HFF-Myc (cell line): ENCODE measurements at places on chromosomes 2 and 18.

DNA sequence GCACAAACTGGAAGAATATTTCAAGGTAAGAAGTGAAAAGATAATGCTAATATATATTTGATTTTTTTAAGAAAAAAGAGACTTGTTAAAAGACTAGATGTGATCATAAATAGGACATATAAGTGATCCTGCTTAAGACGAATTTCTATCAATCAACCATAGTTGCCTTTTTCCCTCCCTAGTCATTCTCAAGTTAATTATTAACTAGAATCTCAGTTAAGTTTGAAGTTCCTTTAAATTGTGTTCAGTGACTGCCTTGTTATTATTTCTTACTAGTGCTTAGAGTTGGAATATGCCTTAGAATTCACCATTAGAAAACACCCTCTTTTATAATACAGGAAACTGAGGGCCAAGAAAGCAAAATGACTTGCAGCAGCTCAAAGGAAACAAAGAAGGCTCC, 141.5 kb upstream of the SP5 start:
- DNase-seq, result no peak

DNA sequence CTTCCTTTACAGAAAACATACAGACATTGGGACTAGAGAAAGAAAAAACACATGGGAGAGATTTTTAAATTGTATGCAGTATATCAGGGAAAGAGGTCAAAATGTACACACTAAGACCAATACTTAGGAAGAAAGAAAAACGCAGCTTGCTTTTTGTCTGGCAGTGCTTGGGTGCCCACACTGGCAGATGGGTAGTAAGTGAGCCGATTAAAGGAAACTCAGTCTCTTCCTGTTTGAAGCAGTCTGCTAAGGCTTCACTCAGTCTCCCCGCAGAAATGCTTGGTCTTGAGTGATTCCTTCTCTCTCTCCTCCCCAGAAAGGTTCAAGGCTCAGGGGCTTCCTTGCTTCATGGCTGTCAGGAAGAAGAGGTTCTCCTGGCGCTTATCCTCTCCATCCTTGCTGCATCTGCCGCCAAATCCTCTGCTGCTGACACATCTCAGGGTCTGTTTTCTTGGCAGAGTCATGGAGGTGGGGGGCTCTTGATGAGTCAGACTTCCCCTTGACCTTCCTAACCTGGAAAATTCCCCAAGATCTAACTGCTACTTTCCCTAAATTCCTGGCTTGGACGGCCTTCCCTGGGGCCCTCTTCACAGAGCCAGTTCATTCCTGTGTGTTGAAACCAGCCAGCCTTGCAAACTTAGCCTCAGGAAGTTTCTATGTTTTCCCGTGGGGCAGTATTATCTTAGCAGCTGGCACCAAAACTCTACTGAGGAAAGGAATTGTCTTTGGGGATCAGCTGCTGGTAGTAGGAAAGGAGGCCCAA, 10.5 kb upstream of the TMSB10 start:
- no peak for DNase-seq

GRCh38 chr2:160730296-160730995, 236.8 kb upstream of the RBMS1 start:
- no peak for DNase-seq

- DNase-seq, result no peak
Observed at GRCh38 chr2:45312275-45312674, 298.8 kb downstream of the SRBD1 start.

DNA sequence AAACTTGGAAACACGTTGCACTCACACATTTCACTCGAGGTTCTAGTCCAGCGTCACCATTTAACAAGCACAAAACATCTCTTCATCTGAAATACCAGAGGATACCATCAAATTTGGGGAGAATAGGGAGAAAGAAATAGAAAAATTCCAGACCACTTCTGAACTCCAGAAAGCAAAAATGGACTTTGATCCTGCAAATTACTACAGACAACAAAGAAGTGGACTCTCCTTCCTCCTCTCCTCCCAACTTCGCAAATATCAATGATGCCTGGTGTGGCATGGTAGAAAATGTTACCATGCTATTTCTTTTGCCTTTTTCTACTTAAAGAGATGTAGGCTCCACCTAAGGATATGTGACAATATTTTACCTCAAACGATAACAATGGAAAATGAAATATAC, 13.5 kb downstream of the UXS1 start:
- no peak for DNase-seq

- DNase-seq, result no peak
Observed at GRCh38 chr2:231931481-231931915, 5.3 kb upstream of the NPPC start.

DNA sequence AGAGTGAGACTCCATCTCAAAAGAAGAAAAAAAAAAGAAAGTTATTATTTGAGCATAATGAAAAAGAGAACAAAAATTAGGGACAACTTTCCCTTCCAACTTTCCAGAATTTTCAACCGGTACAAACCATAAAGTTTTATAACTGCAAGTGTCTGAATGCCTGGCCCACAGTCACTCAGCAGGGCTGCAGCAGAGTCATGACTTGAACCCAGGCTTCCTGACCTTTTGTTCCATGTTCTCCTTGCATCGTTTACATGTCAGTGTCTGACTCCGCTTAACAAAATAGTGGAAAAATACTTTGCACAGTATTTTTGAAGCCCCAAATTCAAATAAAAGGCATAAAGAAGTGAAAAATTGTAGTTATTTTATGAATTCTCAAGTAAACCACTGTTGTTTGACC, 82.7 kb downstream of the LTBP1 start:
- DNase-seq, result no peak

GRCh38 chr2:217121565-217121964, 261.7 kb upstream of the TNP1 start:
- DNase-seq, result no peak

- no peak for DNase-seq
Observed at GRCh38 chr18:62809900-62810299, 94.6 kb downstream of the PHLPP1 start.

DNA sequence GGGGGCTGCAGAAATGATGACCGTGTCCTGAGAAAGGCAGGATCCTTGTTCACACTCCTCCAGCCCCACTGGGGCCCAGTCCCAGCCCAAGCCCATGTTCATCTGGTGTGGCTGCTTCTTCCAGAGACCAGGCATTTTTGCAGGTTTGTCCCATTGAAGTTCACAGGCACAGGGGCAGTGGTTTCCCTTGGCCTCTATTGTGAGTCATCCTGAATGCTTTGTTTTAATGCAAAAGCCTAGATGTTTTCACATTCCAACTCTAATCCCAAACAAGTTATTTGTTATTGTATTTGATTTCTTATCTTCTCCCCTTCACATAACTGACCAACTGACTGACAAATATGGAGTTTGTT, 426.4 kb upstream of the ID2 start:
- no peak for DNase-seq

DNA sequence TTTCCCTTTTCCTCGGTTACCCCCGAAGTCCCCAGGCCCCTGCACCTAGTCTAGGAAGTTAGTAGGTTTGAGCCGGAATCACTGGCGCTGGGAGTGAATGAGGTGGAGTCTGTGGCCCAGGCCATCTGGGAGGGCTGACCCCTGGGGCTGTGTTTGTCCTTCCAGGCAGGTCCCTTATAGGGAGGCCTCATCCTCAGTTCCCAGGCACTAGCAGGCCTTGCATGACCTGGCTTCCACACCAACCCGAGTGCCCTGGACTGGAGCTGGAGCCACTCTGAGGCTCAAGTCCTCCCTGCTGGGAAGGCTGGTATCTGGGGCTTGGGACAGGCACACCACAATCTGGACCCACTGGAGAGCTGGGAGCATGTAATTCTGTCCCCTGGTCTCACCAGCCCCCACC, 111.0 kb downstream of the DYSF start:
- no peak for DNase-seq

DNA sequence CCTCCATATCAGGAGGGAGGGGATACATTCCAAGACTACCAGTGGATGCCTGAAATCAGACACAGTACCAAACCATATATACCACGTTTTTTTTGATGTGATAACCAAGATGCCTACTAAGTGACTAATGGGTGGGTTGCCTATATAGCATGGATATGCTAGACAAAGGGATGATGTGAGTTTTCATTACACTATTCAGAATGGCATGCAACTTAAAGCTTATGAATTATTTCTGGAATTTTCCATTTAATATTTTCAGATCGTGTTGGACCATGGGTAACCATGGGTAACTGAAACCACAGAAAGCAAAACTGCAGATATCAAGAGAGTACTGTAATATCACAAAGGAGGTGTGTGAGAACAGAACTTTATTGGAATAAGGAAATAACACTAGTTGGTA, 39.6 kb upstream of the CRACDL start:
- no peak for DNase-seq

DNA sequence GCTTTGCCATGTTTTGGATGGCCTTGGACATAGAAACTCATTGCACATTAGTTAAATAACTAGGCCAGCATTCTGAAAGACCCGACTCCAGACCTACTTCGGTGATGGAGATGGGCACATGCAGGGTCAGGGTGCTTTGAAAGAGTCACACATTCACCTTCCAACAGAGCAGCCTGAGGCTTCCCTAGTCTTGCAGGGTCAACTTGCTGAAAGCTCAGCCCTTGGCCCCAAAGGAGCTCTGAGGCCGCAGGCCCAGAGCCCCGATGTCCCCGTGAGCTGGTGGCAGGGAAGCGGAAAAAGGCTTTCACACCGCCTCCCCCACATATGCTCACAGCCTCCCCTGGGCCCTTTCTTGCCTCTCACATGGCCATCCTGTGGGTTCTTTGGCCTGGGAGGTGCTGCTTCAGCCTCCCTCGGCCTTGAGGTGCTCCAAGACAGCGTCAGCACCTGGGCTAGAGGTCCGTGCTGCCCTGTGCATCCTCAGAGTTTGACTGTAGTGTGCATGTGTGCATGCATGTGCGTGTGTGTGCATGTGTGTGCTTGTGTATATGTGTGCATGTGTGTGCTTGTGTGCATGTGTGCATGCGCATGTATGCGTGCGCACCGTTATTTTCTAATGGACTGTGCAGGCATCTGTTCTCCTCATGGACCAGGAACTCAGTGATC, 21.6 kb downstream of the LDLRAD4 start:
- no peak for DNase-seq

GRCh38 chr2:153870308-153870707, 1.4 kb upstream of the GALNT13 start:
- no peak for DNase-seq

- DNase-seq, result no peak
Observed at GRCh38 chr2:46051085-46051484, 246.1 kb upstream of the EPAS1 start.

DNA sequence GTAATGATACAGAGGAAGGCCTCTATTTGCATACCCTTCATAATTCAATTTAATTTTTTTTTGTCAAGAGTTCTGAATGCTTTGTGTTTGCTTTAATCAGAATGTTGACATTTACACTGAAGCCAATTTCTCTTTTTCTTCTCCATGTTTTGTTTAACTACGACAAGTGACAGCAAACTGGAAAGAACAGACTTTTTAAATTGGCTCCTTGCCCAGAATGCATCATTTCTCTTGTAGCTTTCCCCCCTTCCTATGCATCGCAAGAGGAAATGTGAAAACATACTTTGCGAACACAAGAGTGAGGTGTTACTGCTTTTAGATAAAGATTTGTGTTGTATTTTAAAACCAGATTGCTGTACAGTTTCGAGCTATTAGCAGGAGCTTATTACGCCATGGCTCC, 955.2 kb upstream of the CELF4 start:
- no peak for DNase-seq

- no peak for DNase-seq
Observed at GRCh38 chr2:71210292-71210691, 16.6 kb downstream of the PAIP2B start.

DNA sequence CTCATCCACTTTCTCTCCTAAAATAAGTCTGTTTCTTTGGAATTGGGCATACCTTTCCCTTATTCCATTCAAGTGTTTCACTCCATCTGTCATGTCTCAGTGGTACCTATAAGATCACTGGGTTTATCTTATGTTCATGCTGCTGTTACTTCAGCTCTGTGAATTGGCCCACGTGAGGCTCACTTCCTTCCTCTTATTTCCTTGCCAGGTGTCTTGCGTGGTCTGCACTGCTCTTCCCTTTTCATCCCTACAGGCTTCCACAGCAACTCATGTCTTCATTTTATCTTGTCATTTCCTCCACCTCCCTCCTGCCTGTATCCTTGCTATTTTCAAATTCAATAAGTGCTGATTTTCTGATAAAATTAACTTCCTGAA, 159.1 kb upstream of the ALPP start:
- DNase-seq, result no peak

DNA sequence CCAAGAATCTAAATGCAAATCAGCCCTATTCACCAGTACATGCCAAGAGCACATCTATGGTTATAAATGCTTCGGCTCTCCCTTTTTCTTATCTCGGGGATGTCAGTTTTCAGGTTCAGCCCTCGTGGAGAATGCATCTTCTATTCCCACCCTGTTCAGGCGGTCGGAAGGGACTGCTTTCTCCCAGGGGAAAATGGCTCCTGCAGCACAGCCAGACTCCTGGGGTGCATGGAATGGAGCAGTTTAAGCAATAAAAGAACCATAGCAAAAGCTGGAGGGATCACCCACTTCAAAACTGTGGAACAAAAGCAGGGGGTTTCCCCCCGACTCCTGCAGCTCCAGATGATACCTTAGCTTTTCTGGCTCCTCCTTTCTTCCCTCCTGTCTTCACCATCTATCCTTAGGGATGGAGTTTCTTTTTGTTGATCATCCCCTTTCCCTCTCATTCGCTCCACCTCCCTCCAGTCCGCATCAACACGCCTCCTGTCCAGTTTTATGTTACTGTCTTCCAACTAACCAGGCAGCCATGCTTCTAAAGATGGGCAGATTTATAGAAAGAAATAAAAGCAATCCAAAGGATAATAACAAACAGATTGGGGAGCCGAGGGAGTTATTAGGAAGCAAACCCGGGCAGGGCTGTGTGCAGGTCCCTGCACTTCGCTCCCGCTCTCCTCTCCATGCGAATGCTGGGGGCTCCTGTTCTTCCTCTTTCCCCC, 356.2 kb upstream of the SMIM21 start:
- DNase-seq, result no peak
